ENCODE measurements at places on chromosomes 11 and 22. TPM values are rescaled to one million over a fixed set of nuclear protein-coding genes. Genes with fewer than 3 reads are reported as not detected.

- DNase-seq: peak; percentile 67
These were observed 23.9 kb upstream of the RBFOX2 start for GRCh38 chr22:36052505-36052941.

- DNase-seq: no peak
These were observed 9.4 kb downstream of the LZTR1 start for GRCh38 chr22:20991252-20992055.

GRCh38 chr22:49827853-49828598 lies at the start of gene BRD1:
Gene BRD1 (minus strand): TSS chr22:49827873. CDS start chr22:49824317, 3,556 bp downstream.
- peak; percentile 40 for DNase-seq

The IGLL5 gene
- not detected for total RNA-seq

All from astrocyte (in vitro differentiated cells and primary cell).